Thymus (tissue), 14 donors: ENCODE measurements at places on chromosomes 6 and 20. TPM values are rescaled to one million over a fixed set of nuclear protein-coding genes. Genes with fewer than 3 reads are reported as not detected.
A peak's percentile ranks its signal among the peaks of the same experiment; 100 is the strongest.

The C20orf204 gene
- 8.2 TPM for polyA plus RNA-seq

The TGM3 gene
- polyA plus RNA-seq = 0.66 TPM

The SNX5 gene
- polyA plus RNA-seq = 134 TPM

The BMP7 gene
- polyA plus RNA-seq = 2.4 TPM

The BPIFB6 gene
- polyA plus RNA-seq = 0.05 TPM

The HMGCLL1 gene
- polyA plus RNA-seq = 0.34 TPM

The PIGU gene
- 15.5 TPM for polyA plus RNA-seq

The EGFL8 gene
- 31.9 TPM for polyA plus RNA-seq

The CFAP206 gene
- 0.43 TPM for polyA plus RNA-seq

The RSPH4A gene
- polyA plus RNA-seq = 0.89 TPM

The DEFB110 gene
- polyA plus RNA-seq = not detected

The PDRG1 gene
- polyA plus RNA-seq = 16.4 TPM

GRCh38 chr6:77930382-77930781 is 277.5 kb downstream of the MEI4 start:
- no peak for DNase-seq

DNA sequence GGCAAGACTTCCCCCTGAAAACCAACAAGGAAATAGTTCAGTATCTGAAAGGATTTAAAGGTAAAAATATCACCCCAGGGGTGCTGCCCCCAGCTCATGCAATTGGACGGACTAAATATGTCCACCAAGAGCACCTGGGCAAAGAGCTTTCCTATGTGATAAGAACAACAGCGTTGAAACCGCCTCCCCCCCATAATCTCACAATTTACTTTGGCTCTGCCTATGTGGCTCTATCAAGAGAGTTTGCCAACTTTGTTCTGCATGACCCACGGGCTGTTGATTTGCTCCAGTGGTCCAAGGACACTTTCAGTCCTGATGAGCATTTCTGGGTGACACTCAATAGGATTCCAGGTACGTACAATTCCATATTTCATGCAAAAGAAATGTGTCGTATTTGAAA is 35.8 kb downstream of the GCNT2 start:
- no peak for DNase-seq

DNA sequence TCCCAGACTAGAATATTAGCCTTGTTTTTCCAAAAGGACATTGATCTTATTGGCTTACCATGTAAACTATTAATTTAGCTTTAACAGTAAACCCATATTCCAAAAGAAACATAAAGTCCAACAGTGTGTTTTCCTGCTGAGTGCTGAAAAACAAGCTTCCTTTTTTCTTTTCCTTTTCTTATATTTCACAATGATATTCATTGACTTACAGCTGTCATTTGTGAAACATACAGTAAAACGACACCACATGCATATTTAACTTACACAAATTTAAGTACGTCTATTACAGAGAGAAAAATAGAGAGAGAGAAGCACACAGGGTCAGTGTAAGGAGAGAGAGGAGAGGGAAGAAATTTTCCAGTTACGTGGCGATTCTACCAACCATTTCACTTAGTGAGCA is 543.9 kb upstream of the JARID2 start:
- DNase-seq = no peak

DNA sequence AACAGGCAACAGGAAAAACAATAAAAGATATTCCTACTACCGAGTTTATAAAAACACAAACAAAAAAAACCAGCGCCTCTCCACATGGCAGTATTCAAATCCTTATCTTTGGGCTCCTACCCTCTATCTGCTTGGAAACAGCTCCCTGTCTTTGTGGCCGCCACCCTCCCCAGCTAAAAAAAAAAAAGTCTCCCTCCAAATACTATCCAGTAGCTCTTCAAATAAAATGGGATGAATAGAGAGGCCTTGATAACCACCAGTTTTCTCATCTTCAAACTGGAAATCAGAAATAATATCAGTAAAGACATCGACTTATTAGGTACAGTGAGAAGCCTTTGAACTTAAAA is 96.2 kb downstream of the PSMG4 start:
- no peak for DNase-seq

DNA sequence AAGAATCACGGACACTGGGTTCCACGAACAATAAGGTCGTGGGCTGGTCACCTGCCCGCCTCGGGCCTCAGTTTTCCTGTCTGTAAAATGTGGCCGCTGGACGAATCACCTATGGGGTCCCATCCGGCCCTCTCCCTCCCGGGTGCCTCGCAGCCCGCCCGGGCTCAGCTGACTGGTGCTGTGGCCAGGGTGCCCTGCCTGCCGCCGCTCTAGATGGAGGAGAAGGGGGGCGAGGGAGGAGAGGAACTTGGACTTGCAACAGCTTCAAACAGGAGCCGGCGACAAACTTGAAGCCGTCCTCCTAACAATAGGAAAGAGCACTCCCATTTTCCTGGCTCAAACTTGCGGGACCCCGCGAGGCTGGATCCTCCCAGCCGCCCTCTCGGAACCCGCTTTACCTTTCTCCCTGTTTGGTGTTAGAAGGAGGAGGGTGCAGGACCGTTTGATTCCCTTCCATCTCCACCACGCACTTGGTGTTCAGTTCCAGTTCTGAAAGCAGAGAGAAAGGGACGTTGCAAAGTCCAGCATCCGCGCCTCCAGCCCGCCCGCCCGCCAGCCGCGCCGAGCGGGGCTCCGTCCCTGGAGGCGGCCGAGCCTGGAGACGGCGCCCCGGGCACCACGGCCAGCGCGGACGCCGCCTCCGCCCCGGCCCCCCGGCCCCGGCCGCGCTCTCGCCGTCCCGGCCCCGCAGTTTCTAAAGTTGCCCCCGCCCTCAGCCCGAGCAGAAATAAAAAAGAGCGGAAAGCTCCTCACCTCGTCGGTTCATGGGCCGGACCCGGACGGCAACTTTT is 584 bp downstream of the KIF13A start:
- DNase-seq = peak; percentile 26

GRCh38 chr20:3987296-3987695 is 28.1 kb downstream of the RNF24 start:
- DNase-seq = no peak

- peak; percentile 15 for DNase-seq
Observed at GRCh38 chr6:154868143-154868594, 126.9 kb upstream of the TIAM2 start.

DNA sequence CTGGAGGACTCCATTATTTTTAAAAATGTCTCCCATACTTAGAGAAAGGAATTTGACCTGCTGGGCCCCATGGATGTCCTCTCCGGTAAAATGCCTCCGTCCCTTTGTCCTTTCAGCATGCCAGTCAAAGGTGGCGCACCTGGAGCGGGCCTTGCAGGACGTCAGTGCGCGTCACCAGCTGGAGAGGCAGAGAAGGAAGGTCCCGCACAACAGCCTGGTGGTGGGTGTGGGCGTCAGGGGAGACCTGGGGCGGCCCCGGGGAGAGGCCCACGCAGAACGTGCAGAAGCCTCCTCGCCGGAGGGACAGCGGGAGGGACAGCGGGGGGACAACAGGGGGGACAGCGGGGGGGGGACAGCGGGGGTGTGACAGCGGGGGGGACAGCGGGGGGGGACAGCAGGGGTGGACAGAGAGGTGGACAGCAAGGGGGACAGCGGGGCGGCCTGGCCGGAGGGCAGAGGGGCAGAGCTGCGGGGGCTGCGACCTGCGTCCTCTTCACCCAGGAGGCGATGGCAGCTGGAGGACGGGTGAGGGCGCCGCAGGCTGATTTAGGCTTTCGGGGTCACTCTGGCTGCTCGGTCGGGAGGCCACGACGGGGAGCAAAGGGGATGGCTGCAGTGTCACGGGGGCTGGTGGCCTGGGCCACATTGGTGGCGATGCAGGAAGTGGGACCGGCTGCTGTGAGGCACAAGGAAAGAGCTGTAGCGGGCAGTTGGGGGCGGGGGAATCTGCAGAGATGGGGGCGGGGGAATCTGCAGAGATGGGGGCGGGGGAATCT is 859 bp upstream of the KIF25 start:
- DNase-seq = no peak

GRCh38 chr20:24504331-24505285 is 35.2 kb downstream of the SYNDIG1 start:
- DNase-seq = no peak

GRCh38 chr20:48523191-48523995 is 304.4 kb downstream of the PREX1 start:
- peak; percentile 23 for DNase-seq

DNA sequence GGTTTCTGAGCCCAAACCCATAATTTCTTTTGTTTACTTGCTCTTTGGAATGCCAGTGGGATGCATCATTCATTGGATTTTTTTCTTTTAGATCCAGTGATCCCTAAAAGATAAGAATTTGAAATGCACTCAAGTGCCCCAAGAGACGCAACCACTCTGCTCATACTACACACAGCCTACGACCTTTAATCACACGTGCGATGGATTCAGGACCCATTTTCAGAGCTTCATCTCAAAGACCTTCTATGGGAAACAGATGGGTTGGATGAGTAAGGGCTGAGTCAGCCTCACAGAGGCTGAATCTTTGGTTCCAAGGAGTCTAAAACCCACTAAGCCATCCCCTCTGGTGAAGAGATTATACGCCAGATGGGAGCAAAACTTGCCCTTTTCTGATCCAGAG is 265.5 kb upstream of the EXOC2 start:
- no peak for DNase-seq

DNA sequence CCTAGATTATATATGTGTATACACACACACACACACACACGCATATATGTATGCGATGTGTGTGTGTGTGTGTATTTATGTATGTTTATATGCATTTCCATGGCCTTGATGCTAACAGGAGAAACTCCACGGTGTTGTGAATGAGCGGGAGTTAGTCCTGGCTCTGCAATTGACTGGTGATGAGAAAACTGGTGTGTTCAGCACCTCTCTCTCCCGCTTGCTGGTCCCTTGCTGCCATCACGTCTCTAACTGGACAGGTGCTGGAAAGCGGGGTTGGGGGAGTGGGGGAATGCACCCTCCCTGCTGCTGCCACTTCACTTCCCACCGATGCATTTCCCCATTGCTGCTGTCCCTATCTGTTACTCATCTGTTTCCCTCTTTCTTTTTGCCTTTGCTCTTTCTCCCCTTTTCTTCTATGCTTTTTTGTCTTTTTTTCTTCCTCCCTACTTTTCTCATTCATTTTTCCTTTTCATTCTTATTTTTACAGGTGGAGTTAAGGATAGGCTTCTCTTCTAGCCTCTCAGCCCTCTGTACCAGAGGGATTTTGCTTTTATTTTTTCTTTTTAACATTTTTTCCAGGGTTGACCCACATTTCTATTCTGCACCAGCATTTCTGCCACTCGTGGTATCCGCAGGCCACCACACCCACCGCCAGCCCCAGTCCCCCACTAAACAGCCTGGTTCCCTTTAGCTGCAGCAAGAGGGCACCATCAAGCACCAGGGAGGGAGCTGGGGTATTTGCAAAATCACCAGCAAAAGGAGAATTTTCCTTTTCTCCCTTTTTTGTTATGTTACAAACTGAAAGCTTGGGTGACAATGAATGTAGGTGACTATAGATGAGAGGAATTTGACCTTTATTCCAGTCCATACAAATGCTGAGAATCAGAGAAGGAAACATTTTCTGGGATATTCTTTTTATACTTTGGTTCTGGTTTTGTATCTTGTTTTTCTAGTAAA is 115.6 kb downstream of the TCP11 start:
- no peak for DNase-seq

DNA sequence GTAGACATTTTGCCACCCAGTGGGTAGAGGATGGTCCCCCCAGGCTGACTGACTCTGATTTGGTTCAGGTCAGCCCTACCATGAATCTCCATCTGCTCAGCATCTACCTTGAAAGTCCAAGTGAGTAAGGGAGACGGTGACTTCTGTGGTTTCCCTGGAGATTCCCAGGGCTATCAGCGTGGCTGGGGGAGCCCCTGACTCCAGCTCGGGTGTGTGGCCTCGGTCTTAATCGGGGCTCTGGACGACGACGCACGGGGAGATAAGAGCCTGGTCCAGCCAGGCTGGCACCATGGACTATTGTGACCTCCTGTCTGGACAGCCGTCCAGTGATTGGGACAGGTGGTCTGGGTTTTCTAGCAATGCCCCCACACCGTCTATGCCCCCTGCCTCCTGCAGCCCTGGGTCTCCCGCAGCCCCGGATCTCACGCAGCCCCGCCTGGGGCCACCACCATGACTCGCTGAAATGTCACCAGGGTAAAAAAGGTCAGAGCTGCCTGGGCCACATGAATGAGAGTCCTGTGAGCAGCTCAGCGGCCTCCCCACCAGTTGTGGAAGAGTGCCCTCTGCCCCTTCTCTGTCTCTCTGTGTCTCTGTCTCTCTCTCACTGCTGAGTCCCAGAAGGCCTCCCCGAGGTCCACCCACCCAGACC is 47.1 kb upstream of the GATA5 start:
- no peak for DNase-seq

DNA sequence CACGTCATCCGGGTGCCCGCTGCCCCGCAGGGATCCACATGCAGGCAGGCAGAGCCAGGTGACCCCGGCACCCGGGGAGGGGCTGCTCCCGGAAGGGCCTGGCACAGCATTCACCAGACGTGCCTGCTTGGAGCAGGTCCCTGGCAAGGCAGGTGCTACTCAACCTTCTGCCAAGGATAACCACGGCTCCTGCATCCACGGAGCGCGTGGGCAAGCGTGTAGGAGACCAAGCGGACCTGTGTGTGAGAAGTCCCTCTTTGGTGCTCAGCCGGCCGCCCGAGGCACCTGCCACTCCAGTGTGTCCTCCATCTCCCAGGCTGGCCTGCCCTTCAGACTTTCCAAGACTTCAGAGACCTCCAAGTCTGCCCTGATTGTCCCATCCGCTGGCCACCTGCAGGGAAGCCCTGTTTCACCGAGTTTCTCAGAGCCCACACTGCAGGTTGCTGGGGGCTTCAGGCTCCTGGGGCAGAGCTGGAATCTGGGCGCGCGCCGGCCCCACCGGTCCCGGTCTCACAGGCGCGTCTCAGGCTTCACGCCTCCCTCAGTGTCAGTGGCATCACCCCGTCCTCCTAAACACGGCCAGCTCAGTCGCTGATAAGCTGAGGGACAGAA is 124.3 kb downstream of the DLL1 start:
- no peak for DNase-seq

DNA sequence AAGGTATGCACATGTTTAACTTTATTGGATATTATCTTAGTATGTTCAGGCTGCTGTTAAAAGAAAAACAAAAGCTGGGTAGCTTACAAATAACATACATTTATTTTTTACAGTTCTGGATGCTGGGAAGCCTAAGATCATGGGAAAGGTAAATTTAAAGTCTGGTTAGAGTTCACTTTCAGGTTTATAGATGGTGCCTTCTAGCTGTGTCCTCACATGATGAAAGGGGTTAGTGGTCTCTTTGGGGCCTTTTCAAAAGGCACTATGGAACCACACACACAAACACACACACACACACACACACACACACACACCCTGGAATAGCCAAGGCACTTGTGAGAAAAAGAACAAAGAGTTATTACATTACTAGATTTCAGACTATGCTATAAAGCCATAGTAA is 805.8 kb upstream of the GJE1 start:
- DNase-seq = no peak

GRCh38 chr6:628766-629165 is 28.1 kb downstream of the HUS1B start:
- DNase-seq = peak; percentile 10
